ENCODE measurements at places on chromosomes 3 and 15.

DNA sequence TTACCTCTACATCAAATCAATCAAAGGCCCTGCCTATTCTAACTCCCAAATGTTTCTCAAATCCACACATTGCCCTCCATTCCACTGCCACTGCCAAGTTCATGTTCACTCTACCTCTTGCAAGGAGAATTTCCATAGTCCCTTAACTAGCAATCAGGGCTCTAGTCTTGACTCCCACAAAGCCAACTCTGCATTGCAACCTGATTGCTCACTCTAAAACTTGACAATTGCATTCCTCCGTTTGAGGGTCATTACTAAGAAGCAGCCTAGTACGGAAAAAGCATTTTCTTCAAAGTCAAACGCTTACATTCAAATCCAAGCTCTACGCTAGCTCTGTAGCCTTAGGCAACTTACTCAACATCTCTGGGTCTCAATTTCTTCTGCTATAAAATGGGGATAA is 1.2 kb downstream of the CPA3 start:
- DNase-seq: no peak

- peak; percentile 66 for DNase-seq
Observed at GRCh38 chr3:49120438-49121131, at the start of gene USP19. Gene USP19 (minus strand): TSS chr3:49120823. CDS start chr3:49119145, 1,678 bp downstream.

- no peak for DNase-seq
Observed at GRCh38 chr3:196694941-196695848, 16.9 kb downstream of the CEP19 start.

DNA sequence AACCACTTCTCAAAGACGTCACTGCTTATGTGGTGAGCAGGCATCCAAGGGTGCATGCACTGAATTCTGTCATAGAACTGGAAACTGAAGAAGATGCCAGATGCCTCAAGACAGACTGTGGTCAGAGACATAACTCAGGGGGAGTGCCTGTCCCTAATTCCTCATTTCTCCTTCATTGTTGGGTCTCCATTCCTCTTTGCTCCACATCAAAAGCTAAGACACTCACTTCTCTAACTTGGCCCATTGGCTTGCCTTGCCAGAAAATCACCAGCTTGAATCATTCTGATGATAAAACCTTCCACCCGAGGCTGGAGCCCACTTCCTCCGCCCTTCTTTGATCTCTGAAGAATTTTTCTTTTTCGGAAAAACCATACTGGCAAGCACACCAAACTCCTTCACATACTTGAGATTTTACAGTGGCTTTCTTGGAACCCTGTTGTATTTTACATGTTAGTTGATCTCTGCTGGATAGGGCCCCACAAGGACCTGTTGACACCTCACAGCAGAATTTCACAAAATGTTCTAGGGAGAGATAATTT is 69.9 kb downstream of the COL8A1 start:
- no peak for DNase-seq

GRCh38 chr15:100372739-100373119 is 31.0 kb upstream of the ADAMTS17 start:
- DNase-seq: peak; percentile 56
